ENCODE measurements at places on chromosomes 3 and 15.

GRCh38 chr3:29436612-29437323, 155.9 kb downstream of the RBMS3 start:
- no peak for DNase-seq

- DNase-seq = no peak
These were observed 69.0 kb downstream of the MYO1E start for GRCh38 chr15:59303633-59304032.

GRCh38 chr15:72220687-72221086, 10.3 kb downstream of the PKM start:
- DNase-seq = no peak

- DNase-seq = no peak
These were observed 224.7 kb downstream of the MFSD1 start for GRCh38 chr3:159026510-159026909.

- no peak for DNase-seq
These were observed 508.0 kb upstream of the MDFIC2 start for GRCh38 chr3:70820397-70820796.

- DNase-seq = no peak
These were observed 23.8 kb downstream of the LYSMD4 start for GRCh38 chr15:99709243-99709986.

DNA sequence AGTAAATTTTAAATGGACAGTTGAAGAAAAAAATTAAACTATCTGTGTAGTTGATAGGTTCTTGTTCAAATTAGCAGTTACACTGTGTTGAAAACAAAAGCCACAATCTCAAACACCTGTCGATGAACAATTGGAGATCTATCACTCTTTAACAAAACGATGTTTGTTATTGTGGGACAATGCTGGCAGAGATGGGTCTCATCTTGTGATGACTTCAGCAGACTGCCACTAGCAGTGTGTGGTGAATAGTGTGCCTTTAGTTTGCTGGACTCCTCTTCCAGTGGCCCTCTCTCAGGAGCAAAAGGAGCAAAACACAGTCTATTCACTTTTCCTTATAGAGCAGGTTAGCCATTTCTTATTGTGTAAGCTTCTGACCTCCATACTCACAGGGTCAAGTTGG, 14.7 kb upstream of the TRIM59 start:
- DNase-seq = no peak

GRCh38 chr3:140748-141330, 55.7 kb upstream of the CHL1 start:
- DNase-seq = no peak

DNA sequence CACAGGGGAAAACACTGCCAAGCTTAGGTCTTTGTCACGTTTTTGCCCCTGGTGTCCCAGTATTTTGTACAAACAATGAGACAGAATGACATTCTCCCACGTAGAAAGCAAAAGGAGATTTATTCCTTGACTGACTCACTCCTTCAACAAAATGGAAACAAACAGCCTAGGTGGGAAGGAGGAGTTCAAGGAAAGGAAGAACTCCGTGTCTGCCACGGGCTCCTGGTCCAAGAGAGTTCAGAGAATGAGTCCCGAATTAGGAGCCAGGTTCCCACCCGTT, 8.1 kb downstream of the TLE3 start:
- DNase-seq = no peak

- DNase-seq = no peak
These were observed 1.4 kb downstream of the SLTM start for GRCh38 chr15:58931987-58932588.

DNA sequence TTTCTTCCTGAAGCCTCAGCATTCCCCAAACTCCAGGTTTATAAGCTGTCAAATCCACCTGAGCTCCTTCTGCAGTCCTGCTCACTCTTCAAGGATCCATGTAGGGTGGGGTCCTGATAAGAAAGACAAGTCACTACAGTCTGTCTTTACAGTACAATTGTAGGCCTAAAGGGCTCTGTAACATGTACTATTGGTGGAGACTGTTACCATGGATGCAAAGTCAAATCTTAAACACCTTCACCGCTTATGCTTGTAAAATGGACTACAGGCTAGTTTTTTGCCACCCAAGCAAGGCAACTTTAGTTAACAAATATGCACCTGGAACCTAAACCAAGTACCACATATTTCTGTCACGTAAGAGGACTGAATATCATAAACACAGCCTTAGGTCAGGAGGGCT, 44.7 kb downstream of the CBLB start:
- no peak for DNase-seq

DNA sequence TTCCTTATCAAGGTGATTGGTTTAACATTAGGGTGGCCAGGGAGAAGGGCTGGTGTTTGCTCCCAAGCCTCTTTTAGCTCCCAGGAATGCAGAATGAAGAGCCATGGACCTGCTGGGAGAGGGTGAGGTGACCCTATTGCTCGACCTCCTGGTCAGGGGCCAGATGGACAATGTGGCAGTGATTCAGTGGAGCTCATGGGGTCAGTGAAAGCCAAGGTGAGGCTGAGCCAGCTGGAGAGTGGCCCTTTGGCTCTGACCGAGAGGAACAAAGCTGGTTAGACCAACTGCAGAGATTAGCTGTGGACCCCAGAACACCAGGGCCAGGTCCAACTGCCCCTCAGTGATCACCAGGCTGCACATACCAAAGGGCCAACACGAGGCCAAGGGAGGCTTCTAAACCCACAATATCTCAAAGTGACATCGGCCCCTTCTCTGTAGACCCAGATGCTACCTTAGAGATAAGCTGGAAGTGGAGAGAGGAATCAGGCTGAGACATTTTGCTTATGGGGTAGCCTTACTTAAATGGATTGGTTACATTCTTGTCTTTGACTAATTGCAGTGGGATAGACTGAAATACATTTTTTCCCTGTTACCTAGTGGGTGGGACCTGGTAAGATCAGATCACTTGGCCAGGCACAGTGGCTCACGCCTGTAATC, 15.8 kb upstream of the BTBD1 start:
- DNase-seq = no peak

GRCh38 chr3:48240000-48240963, 622 bp upstream of the ZNF589 start:
- no peak for DNase-seq

DNA sequence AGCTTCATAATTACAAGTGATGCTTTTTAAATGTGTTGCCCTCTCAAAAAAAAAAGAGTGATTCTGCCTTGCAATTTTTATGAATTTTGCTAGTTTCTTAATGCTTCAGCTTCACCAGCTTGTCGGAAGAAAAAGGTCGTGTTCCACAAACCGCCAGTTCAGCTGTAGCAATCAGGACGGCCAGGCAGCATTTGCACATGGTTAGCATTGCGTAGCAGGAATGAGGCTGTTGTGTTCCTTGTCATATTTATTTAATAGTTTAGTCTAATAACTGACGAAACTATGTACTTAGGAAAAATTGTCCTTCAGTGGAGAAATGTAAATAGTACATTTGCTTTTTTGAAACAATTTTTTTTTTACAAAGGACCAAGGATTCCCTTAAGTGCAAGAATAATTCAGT, 64.9 kb upstream of the SELENOK start:
- DNase-seq = no peak

DNA sequence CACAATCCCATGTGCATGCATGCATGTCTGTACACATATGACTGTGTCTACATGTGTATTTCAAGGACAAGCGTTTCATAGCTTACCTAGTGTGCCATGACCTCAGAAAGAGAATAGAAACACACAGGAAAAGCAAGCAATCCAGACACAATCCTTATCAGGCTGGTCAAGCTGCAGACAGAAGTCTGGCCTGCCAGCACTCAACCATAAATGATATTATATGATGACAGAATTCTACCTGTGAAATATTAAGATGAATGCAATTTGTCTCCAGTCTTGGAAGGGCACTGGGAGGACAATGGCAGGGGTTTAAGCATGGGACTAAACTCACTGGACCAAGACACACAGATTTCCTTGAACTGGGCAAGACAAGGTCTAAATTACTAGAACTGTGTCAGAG, 50.9 kb upstream of the ARL6 start:
- DNase-seq = no peak

- no peak for DNase-seq
These were observed 367.5 kb downstream of the MECOM start for GRCh38 chr3:169295912-169296570.

- DNase-seq = no peak
These were observed 231.6 kb upstream of the ZNF717 start for GRCh38 chr3:76016769-76017439.

DNA sequence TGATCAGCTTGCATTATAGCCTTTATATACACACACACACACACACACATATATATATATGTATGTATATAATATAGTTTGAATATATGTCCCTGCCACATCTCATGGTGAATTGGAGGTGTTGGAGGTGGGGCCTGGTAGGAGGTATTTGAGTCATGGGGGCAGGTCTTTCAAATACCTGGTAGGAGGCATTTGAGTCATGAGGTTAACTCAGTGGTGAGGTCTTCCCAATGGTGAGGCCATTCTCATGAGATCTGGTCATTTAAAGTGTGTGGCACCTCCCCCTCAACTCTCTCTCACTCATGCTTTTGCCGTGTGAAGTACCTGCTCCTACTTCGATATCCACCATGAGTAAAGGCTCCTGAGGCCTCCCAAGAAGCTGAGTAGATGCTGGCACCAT, 27.5 kb upstream of the FHIT start:
- DNase-seq = no peak

DNA sequence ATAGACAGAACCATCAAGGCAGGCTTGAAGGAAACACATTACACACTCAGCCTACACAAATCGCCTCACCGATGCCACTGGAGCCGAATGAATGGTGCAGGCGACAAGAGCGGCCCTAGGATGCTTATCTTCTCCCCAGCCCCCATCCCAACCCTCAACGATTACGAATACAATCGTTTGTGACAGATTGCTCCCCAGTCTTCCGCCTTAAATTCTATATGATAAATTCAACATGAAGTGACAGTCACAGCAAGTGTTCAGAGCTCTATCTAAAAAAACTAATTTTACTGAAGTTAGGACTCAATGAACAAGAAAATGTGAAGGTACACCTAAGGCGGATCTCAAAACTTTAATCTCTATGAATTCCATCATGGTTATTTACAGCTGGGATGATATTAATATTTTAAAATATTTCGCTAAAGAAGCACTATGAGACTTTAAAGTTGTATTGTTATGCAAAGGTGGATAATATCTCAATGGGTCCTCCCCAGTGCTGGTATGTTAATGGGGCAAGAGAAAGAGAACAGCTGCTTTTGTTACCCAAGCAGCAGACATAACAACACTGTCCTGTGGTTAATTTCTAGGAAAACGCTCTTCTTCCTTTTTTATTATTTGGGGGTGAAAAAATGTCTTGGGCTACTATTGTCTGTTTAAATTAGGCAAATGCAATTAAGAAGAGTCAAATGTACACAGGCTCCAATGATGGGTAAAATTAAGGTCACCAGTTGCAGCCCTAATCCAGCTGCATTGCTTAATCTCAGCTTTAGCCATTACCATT, 147.6 kb upstream of the NR2F2 start:
- DNase-seq = no peak

DNA sequence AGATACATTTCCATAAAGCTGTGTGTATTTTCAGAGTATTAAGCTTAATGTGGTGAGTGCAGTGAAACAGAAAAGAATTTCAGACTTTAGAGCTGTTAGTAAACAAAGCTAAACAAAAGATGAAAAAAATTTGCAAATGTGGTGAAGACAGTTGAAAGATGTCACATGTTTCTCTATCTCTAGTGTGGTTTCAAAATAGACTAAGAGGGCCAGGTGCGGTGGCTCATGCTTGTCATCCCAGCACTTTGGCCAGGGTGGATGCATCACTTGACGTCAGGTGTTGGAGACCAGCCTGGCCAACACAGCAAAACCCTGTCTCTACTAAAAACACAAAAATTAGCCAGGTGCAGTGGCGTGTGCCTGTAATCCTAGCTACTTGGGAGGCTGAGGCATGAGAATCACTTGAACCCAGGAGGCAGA, 466.0 kb upstream of the NR2F2 start:
- DNase-seq = no peak

GRCh38 chr15:70198441-70199123, 100.9 kb upstream of the TLE3 start:
- no peak for DNase-seq

DNA sequence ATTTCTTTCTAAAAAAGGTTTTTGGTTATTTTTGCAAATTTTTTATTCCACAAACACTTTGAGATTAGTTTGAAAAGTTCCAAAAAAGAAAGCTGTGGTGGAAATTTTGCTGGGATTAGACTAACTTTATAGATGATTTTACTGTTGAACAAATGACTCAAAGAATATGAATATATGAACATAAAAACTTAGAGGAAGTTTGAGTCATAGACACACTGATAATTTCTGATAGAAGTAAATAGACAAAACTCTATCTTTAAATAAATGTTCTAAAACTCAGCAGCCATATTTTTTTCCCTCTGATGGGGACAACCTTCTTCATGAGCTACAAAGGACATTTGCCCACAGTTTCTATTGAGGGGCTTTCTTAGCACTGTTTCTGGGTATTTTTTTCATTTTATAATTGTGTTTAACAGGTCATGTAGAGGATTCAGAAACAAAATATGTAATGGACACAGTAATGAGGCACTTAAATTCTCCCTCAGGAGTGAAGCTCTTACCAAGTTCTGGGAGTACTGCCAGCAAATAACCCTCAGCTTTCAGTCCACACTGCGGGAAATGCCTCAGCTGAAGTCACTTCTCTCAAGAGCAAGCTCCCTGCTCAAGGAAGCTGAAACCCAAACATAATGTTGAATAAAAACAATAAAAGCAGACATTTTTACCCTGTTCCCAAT, 157.6 kb downstream of the NFKBIZ start:
- DNase-seq = no peak

DNA sequence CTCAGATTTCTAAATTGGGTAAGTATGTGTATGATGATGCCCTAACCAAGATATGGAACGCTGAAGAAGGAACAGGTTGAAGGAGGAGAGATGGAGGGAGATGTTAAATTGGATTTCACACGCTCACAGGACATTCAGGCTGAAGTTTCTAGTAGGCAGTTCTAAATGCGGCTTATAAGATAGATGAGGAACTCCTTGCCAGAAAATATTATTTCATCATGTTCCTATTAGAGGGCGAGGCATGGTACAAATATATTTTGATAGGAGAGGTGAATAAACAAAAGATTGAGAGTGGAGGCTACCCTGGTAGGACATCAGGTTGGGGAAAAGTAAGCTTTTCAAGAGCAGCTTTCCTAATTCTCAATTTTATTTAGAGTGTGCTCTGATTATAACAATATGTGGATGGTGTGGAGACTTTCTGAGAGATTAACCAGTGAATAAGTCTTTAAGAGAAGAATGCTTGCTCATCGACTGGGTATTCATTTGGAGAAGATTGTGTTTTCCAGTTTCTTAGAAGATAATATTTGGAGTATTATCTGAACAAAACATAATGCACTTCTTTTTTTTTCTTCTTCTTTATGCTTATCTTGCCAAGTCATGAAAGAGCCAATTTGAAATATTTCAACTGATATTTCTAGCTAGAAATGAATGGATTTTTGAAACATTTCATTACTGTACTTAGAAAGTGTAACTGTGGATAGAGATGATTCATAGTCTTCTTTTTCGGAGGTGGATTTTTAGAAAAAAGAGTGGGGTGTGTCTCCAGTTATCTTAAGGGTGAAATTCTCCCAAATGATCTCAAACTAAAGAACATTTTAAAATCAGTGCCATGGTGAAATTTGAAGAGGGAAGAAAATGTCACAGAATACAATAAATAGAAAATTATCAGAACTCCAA, 88.5 kb downstream of the B3GALNT1 start:
- DNase-seq = no peak

- DNase-seq = no peak
These were observed 20.1 kb downstream of the CHRM5 start for GRCh38 chr15:33988384-33988783.

All from esophagus squamous epithelium (tissue), 5 donors.